Vagina (tissue), 2 donors: ENCODE measurements at places on chromosomes 1 and 21.

DNA sequence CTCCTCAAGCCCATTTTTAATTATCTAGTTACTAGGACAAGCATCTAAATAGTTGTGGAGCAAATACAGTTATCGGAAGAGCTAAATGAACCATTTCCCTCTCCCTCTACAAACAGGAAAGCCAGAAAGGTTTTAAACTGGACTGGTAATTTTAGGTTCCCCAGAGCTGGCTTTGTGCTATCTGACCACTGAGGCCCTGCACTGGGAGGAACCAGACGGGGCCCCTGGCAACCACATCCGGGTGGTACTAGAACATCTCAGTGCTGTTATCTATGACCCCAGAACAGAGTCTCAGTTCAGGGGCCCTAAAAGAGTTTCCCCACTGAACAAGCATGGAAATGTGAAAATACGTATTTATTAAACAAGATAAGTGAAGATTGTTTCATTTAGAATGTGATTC is 7.7 kb upstream of the RSPH1 start:
- DNase-seq: no peak

- no peak for DNase-seq
These were observed 4.0 kb upstream of the PLEKHM2 start for GRCh38 chr1:15680131-15680530.

DNA sequence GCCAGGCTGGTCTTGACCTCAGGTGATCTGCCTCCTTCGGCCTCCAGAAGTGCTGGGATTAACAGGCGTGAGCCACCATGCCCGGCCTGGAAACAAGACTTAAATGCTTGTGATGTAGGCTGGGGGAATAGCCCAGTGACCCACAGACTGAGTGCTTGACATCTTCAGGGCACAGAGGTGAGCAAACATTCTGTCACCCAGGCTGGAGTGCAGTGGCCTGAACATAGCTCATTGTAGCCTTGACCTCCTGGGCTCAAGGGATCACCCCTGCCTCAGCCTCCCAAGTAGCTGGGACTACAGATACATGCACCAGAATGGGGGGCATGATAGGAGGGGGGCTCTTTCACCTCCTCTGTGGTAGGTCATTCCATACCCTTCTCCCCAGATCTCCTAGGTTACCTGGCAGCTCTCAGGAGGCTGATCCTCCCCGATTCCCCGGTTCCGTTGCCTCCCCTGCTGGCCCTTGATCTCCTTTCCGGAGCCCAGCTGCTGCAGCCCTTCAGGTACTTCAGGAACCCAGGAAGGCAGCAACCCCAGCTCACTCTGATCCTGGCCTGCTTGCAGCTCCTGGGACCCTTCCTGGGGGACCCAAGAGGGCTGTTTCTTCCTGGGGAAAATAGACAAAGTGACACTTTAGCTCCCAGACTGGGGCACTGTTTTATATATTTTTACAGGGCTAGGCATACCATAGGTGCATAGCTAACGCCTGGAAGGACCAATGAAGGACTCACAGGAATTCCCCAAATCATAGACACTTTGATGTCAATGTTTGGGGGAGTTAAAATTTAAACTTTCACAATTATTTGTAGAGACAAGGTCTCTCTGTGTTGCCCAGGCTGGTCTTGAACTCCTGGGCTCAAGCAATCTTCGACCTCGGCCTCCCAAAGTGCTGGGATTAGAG is 11.8 kb downstream of the SPATA21 start:
- no peak for DNase-seq

DNA sequence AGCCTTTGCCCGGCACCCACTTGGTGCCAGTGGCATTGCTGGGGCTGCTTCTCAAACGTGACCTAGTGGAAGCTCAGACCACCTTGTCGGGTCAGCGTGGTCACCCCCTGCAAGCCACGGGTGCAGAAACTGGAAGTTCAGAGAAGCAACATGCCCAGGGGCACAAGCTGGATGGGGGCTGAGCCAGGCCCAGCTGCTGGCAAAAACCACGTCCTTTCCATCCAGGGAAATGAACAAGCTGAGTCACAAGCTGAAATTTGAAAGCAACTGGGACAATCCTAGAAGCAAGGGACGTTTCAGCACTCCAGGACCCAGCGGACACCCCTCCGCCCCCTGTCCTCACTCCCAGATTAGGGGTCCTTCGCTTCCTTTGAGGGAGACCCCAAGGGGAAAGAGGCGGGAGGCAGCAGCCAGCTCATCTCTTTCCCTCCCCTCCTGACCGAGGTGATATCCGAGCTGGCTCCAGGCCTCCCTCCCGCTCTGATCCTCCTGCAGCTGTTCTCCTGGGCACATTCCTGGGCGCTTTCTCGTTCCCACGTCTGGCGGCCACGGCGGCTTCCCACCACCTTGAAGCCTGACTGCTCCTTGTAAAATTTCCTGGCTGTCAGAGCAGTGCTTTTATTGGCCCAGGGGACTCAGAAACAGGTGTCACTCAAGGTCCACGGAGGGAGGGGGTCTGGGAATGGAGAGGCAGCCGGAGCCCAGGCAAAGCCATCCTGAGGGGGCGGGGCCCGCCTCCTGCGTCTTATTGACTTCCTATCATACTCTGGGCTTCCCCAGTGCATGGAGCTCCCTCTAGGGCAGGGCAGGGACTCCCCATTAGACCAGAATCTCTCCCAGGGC is 62.8 kb downstream of the PAX7 start:
- no peak for DNase-seq
